Fibroblast of skin of right quadriceps (primary cell): ENCODE measurements at places on chromosomes 3 and 15.

DNA sequence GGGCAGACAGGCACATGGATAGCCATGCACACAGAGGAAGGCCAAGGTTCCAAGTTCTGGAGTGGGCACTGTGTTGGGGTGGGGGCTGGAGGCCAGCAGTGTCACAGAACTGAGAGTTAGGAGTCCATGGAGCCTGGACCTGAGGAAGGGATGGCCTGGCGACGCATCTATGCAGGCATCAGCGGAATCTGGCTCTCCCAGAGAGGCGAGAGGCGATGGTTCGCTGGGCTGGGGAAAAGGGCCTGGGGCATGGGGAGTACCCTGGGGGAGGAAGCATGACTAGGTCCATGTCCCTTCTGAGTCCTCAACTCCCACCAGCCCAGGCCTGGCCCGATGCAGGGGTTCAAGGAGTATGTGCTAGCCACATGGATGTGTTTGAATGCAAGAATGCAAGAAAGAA lies 192.8 kb upstream of the LINGO1 start:
- DNase-seq: no peak

GRCh38 chr3:146065573-146066006 lies 95.4 kb downstream of the PLOD2 start:
- peak; percentile 69 for DNase-seq

DNA sequence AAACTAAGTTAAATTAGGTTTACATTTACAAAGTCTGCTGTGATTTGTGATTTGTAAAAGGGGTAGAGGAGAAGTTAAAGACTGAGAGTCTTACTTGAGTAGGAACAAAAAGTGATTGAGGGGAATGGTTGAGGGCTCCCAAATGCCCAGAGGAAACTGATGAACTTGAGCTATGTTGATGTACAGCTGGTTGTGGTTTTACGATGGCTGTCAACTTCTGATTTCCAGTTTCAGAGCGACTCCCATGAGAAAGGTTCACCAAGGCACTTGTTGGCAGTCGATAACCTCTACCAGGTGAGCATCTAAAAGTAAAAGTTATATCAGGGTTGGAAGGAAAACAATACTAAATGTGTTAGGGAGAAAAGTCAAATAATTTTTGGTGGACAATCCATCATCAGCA lies 91.0 kb downstream of the XRN1 start:
- no peak for DNase-seq

DNA sequence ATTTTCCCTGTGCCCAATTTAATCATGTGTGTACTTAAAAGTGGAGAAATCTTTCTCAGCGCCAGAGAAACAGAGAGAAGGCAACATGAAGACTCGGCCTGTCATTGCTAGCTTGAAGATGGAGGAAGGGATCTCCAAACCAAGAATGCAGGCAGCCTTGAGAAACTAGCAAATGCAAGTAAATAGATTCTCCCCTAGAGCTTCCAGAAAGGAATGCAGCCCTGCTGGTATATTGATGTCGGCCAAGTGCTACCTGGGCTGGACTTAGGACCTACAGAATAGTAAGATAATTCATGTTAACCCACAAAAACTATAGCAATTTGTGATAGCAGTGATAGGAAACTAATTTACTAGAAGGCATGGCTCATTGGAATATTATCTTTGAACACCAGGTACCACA lies 150.9 kb upstream of the ABI3BP start:
- no peak for DNase-seq

DNA sequence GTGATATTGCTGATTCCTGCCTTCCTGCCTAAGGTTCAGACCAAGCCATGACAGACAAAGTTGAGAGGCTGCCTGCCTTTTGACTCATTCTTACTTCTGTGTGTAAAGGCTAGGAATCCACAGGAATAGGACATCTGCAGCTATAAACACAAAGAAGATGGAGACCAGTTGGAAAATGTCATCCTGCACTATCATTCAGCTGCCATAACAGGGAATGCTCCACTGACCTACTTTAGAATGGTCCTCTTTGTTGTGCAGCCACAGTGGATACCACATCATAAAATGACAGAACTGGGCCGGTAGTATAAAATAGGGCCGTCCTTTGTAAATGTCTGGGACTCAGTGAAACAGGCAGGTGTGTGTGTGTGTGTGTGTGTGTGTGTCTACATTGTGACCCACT lies 75.1 kb downstream of the STAC start:
- no peak for DNase-seq
